Posterior cingulate gyrus (tissue), 11 donors: ENCODE measurements at places on chromosomes 12 and 14.

GRCh38 chr12:92478692-92479091, 224.1 kb upstream of the PLEKHG7 start:
- DNase-seq = no peak

DNA sequence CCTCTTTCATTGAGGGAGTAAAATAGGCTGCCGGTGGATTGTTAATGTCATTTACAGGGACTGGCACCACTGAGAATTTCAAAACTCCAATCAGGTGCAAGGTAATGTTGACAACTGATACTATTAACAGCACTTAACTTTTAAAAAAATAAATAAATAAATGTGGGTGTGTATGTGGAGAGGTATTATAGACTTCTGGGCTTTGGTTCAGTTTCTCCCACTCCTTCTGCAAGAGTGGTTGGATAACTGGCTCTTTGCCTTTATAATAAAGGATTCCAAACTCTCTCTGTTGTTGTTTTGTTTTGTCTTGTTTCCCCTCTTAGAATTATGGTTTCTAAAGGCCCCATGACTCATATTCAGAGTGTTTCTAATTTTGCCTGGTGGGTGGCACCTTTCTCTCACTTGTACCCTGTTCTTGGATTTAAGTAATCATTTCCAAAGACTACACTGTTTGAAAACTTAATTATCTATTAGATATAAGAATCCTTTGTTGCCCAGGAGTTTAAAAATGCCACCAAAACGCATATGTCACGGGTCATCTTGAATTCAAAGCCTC, 151.6 kb upstream of the ARID2 start:
- DNase-seq = no peak

GRCh38 chr14:75907756-75908359, 73.9 kb downstream of the TGFB3 start:
- DNase-seq = no peak

DNA sequence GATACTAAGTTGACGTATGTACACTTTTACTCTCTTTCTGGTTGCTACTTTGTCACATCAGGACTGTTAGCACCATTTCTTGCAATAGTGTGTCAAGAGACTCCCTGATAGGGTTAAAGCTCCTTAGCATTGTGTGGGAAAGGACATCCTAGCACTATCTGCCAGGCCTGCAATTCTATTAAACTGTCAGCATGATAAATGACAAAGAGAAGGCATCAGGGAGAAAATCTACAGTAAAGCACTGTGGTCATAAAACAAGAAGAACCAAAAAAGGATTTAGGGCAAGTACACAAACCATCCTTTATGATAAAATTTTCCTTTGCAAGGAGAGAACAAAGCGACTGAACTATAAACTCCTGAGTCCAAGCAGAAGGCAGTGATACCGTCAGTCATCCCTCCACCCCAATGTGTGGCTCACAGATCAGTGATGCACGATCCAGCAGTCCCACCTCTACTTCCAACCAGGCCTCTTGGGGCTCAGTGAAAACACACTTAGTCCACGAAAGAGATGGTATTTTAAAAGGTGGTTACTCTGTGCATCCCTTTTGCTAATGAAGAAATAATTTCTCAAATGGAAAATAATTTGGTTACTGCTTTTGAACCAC, 31.4 kb upstream of the SLC35F4 start:
- DNase-seq = no peak

GRCh38 chr12:120761519-120761934, 35.9 kb downstream of the ACADS start:
- no peak for DNase-seq

- DNase-seq = no peak
Observed at GRCh38 chr12:128267131-128267622, at the start of gene TMEM132C. TSS of gene TMEM132C (plus strand) at chr12:128267170. CDS start at chr12:128267403, 233 bp downstream.

DNA sequence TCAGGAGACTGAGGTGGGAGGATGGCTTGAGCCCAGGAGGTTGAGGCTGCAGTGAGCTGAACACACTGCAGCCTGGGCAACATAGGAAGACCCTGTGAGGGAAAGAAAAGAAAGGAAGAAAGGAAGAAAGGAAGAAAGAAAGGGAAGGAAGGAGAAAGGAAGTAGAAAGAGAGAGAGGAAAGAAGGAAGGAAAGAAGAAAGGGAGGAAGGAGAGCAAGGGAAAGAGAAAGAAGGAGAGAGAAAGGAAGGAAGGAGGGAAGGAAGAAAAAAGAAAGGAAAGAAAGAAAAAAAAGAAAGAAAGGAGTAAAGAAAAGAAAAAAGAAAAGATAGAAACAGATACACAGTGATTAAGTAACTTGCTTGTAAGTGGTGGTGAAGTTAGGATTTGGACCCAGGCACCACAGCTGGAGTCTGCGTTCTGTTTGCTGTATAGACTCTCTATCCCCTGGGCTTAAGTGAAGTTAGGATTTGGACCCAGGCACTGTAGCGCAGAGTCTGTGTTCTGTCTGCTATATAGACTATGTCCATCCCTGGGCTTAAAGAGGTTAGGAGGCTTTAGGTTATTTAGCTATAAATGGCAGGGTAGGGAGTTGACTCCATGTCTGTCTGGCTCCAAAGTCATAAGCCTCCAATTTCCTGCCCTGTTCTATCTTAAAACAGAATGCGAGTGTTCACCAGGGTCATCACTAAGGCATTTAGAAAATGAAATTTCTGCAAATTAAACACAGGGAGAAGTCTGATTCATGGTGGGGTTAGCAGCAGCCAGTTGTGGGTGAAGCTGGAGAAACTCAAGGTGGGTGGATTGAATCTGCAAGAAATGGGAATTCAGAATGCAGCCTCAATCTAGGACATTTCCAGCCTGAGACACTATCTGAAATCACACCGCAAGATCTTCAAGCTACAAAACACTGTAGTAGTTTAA, 13.3 kb upstream of the C12orf75 start:
- DNase-seq = no peak

- no peak for DNase-seq
Observed at GRCh38 chr14:105063056-105063455, 2.2 kb downstream of the GPR132 start.

GRCh38 chr14:36646664-36647416, 14.8 kb upstream of the PAX9 start:
- DNase-seq = no peak

DNA sequence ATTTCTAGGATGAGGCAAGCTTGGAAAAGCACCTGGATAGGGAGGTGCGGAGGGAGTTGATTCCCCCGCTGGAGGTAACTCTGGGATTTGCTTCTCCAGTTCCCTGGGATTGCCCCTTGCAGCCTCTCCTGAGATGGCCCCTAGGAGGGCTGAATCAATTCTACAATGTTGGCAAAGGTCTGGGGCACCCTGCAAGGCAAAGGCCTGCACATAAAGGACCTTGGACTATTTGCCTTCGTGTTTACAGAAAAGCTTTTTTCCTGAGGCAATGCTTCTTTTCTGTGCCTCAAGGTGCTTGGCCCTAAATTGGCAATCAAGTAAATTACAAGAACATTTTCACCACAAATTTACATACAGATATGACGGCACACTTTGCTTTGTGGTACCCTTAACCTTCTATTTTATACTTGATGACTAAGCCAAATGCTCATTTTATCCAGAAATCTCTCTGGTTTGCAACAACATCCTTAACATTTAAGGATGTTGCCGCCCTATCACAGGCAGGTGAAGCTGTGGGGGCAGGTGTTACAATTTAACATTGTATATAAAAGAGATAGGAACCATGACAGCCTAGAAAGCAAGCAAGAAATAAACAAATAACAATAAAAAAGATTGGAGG, 40.3 kb downstream of the TIMELESS start:
- DNase-seq = no peak

- no peak for DNase-seq
Observed at GRCh38 chr14:68527329-68527851, 265.5 kb downstream of the ZFP36L1 start.
